Large intestine (tissue), 12 donors: ENCODE measurements at places on chromosomes 5 and 9. TPM values are rescaled to one million over a fixed set of nuclear protein-coding genes. Genes with fewer than 3 reads are reported as not detected.
A peak's percentile ranks its signal among the peaks of the same experiment; 100 is the strongest.

DNA sequence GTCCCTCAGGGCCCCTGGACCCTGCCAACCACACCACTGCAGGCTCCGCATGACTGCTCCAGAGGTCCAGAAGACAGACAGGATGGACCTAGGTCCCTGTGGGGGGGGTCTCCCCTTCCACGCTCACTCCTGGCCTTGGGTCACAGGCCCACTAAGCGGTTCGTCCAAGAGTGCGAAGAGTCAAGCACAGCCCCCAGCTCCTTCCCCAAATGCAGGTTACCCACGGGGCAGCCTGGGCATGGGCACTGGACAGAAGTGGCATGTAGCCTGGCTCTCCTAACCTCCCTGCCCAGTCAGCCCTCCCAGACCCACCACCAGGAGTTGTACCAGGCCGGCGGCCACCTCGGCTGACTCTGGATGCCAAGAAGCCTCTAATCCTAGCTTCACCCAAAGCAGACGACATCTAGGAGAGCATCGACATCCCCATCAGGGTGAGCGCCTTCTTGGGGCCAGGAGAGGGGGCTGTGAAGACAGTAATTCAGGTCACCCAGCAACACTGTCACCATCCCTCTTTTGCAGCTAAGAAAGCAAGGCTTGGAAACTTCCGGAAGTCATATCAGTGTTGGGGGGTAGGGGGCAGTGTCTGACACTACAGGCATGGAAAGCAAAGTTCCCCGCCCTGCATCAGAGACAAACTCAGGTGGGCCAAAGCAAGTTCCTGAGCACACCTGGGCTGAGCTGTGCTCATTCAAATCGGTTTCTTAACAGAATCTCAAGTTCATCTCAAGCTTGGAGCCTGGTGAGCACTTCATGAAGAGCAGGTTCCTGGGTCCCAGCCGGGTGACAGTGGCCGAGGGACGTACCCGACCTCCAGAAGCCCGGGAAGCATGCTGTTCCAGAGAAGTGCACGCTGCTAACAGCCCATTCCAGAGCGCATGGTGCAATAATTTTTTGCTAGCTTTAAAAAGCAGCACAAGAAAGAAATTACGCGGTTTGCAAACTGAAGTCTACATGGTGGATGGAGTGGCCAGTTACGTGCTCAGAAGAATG is 68.7 kb downstream of the SEMA4D start:
- no peak for DNase-seq

DNA sequence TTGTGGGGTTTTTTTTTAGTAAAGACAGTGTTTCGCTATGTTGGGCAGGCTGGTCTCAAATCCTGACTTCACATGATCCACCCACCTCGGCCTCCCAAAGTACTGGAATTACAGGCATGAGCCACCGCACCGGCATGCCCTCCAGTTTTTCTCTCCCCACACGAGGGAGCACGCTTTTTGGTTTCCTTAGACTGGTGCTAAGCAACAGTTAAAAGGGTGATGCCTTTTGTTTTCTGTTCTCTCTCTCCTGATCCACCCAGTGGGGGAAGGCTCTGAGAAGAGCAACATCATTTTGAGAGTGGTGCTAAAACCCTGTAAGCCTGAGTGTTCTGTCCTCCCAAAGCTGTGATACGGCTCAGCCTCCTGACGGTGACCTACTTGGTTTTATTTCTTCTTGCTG is 146.6 kb downstream of the MAN2A1 start:
- no peak for DNase-seq

GRCh38 chr9:95981761-95982390 is 106.4 kb downstream of the ERCC6L2 start:
- no peak for DNase-seq

GRCh38 chr9:98944057-98944733 is 488 bp downstream of the COL15A1 start:
- peak; percentile 30 for DNase-seq

DNA sequence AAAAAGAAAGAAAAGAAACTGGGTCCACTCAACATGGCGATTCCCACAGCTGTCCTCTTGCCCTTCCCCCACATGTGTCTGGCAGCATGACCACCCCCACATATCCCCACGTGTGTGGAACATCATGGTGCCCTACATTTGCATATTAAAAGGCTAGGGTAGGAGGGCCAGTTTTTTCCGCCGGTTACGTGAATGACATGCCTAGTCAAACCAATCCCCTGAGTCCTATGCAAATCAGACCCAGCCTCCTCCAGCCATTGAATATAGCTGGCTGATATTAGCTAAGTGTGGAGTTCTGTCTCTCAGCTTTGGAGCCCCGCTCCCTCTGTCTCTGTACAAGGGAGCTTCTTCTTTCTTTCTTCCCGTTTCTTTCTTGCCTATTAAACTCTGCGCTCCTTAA is 33.0 kb upstream of the CCDC112 start:
- DNase-seq = no peak

- DNase-seq = no peak
These were observed 429.6 kb downstream of the ARHGEF28 start for GRCh38 chr5:74055486-74056106.

- DNase-seq = no peak
These were observed 10.8 kb downstream of the PDGFRB start for GRCh38 chr5:150144879-150145278.

GRCh38 chr9:117095081-117095480 is 319.8 kb downstream of the ASTN2 start:
- DNase-seq = no peak

DNA sequence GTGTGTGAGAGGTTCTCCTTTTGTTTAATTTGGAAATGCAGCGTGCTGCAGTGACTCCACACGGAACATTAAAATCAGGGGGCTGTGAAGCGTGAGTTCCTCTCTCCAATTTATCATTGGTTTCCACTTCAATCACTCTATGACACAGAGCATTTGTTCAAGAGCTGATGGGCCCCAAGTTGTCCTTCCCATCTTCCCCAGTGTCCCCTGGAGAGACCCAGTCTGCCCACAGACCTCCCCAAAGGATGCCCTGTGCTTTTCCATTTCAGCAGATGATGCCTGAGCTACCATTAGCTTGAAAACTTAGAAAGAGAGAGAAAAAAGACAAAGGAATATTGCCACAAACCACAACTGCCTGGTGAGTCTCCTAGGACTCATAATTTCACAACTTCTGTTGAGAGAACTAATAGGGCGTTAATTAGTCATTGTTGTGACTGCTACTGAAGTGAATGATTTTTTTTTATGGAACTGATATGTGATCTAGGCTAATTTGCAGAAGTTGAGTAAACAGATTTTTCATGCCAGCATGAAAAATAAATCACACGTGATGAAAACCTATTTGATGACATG is 772.7 kb downstream of the SEMA5A start:
- no peak for DNase-seq

DNA sequence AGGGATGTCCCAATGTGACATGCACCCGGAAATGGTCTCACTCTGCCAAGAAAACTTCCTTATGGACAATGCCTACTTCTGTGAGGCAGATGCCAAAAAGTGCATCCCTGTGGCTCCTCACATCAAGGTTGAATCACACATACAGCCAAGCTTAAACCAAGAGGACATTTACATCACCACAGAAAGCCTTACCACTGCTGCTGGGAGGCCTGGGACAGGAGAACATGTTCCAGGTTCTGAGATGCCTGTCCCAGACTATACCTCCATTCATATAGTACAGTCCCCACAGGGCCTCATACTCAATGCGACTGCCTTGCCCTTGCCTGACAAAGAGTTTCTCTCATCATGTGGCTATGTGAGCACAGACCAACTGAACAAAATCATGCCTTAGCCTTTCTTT is 37.6 kb upstream of the CCDC152 start:
- no peak for DNase-seq

DNA sequence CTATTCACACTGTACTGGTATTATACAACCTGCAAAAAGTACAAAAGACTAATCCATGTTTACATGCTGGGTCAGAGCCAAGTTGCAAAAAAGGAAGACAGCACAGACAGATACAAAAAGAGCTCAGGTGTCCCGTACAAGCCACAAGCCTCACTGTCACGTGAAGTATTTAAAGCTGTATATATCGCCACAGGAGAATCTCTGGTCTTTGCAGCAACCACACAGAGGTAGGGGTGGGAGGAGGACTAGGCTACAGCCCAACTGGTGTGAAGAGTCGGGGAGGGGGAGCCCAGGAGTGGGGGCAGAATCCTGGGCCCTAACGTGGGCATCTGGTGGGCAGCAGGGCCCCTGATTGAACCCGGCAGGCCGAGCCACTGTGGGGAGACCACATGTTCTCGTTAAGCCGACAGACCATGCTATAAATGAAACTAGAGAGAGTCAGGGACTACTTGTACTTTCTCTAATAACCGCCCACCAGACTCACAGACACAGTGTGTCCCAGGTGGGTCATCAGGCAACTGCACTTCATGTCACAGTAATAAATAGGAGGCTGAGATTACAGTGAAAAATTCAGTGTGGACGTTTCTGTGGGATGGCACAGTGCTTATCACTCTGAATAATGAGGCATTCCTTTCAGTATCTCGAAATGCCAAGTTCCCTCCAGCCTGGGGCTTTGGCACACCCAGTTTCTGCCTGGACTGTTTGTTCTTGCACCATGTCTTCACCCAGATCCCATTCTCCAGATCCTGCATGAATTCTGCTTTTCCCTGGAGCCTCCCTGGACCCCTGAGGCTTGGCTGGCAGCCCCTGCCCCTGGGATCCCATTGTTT is 79.3 kb upstream of the SH3PXD2B start:
- DNase-seq = no peak

- DNase-seq = no peak
These were observed 93.5 kb downstream of the GLDC start for GRCh38 chr9:6552033-6552432.

DNA sequence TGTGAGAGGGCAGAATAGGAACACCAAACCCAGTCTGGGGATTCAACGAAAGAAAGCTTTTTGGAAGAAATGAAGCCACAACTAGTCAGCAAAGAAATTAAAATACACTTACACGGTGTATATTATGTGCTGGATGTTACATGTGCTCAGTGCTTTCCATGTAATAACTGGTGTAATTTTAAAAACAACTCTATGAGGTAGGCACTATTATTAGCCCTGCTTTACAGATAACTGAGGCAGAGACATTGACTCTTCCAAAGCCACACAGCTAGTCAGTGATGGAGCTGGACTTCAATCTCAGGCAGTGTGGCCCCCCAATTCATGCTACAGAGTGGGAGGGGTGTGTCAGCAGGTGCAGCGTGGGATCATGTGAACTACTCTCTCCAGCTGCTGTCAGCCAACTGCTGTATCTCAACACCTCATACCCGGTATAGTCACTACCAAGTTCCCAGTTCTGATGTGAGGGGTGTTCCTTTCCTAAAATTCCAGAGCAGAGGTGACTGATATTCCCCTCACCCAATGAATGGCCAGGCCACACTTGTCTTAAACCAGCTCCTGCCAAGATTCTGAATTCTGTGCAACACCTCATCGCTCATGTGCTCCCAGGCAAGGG is 33.8 kb upstream of the TJP2 start:
- DNase-seq = peak; percentile 67

DNA sequence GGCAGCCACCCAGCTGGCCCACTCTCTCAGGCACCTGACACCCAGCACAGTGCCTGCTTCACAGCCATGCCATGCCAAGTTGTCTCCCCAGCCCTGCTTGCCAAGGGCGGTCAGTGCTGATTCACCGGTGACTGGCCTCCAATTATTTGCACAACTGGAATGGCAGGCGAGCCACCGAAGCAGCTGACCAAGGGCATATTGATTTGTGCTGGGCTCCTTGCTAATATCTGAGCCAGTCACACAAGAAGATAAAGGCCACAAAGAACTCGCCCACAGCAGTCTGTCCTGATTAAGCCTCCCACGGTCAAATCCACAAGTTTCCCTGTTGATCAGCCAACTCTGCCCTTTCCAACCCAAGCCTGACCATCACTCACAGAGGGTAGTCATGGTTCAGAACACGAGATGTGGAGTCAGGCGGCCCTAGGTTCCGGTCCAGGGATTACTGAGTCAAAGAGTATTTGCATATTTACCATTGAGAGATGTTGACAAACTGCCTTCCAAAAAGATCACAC is 6.4 kb upstream of the EEIG1 start:
- no peak for DNase-seq

DNA sequence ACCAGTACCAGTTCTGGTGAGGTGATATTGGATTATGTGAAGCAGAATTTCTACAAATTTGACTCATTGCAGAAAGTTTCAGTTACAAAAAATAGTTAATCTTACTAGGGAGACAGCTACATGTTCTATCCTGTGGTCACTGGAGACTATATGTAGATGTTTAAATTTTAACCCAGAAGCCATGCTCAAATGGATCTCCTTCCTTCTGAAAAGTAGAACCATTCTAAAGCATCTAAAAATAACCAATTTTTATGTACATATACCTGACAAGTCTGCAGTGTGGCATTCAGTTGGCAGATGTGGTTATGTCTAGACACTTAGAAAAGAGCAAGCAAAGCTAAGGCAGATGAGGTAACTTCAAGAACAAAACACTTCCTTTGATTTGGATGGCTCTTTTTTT is 65.5 kb upstream of the POU4F3 start:
- DNase-seq = no peak

DNA sequence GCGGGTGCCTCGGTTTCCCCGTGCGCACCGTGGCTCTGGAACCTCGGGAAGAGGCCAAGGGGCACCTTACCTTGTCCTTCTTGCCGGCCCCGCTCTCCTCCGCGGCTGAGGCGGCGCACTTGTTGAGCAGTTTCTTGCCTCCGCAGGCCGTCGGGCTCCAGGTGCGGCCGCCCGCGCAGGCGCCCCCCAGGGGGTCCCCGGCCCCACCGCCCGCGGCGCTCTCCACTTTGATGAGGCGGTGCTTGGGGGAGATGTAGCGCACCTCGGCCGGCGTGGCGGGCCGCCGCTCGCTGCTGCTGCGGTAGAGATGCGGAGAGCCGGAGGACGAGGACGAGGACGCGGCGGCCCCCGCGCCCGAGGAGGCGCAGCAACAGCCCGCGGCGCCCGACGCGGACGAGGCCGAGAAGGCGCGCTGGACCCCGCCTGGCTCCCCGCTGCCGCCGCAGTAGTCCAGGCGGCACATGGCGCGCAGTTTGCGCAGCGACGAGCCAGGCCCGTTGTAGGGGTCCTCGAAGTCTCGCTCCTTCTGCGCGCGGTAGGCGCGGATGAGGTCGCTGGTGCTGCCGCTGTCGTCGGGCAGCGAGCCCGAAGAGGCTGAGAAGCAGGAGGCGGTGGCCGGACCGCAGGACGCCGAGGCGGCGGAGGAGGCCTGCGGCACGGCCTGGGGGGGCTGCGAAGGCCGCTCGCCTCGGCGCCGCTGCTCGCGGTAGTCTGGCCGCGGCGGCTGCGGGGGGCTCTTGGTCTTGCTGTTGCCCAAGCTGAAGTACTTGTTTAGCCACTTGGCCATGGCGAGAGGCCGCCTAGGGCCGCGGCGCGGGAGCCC is 957 bp downstream of the SHB start:
- no peak for DNase-seq

KCNV2 gene
- 0.09 TPM for polyA plus RNA-seq

CDHR2 gene
- polyA plus RNA-seq = 247 TPM

PIK3R1 gene
- polyA plus RNA-seq = 61.7 TPM

KDM3B gene
- polyA plus RNA-seq = 61.1 TPM

IL33 gene
- 16.4 TPM for polyA plus RNA-seq

GDF9 gene
- polyA plus RNA-seq = 0.51 TPM

SCGB3A2 gene
- polyA plus RNA-seq = not detected

LCN10 gene
- polyA plus RNA-seq = 7.8 TPM

CCL27 gene
- 0.18 TPM for polyA plus RNA-seq

SLC36A3 gene
- not detected for polyA plus RNA-seq

CDC25C gene
- polyA plus RNA-seq = 4.5 TPM

SPIN1 gene
- polyA plus RNA-seq = 83.0 TPM

OBP2B gene
- not detected for polyA plus RNA-seq

DBH gene
- 0.66 TPM for polyA plus RNA-seq
